ENCODE measurements at places on chromosomes 5 and 9. TPM values are rescaled to one million over a fixed set of nuclear protein-coding genes. Genes with fewer than 3 reads are reported as not detected.
A peak's percentile ranks its signal among the peaks of the same experiment; 100 is the strongest.

The GPSM1 gene
- 39.7 TPM for total RNA-seq

The CNTLN gene
- 10.1 TPM for total RNA-seq

The IRX2 gene
- 15.4 TPM for total RNA-seq

The TLE4 gene
- total RNA-seq, result 265 TPM

The LECT2 gene
- total RNA-seq, result not detected

The STPG3 gene
- total RNA-seq, result not detected

The NPR3 gene
- not detected for total RNA-seq

The COL23A1 gene
- not detected for total RNA-seq

The PCDH1 gene
- total RNA-seq, result 48.4 TPM

The TNFSF8 gene
- total RNA-seq, result not detected

- DNase-seq, result no peak
- no peaks in the 10 kb centered on the region for H3K36me3 ChIP-seq
- no peaks in the 10 kb centered on the region for H3K4me1 ChIP-seq
- H3K27ac ChIP-seq, result no peak overlapping the region
- H3K4me3 ChIP-seq, result no peak overlapping the region
- no peaks in the 10 kb centered on the region for H3K27me3 ChIP-seq
These were observed 28.6 kb upstream of the SELENOP start for GRCh38 chr5:42840269-42840668.

DNA sequence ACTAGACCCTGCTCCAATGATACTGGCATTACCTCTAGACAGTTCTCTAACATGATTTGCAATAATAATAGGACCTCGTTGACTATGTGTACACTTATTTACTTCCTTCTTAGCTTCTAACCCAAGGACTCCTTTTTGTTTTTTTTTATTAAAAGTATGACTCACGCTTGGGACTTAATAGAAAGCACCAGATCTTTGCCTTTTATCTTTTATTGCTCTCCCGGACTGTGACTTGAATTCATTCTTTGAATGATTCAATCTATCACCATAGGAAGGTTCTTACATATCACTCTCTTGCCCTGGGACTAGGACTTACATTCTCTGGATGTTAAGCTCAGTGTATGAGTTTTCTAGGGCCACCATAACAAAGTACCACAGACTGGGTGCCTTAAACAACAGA, 9.0 kb downstream of the C9 start:
- H3K4me3 ChIP-seq, result no peak overlapping the region
- DNase-seq, result no peak
- no peaks in the 10 kb centered on the region for H3K36me3 ChIP-seq
- no peaks in the 10 kb centered on the region for H3K27me3 ChIP-seq
- H3K4me1 ChIP-seq, result no peaks in the 10 kb centered on the region
- H3K27ac ChIP-seq, result no peak overlapping the region

- no peak overlapping the region for H3K4me3 ChIP-seq
- no peak overlapping the region for H3K27ac ChIP-seq
- H3K36me3 ChIP-seq, result no peaks in the 10 kb centered on the region
- DNase-seq, result no peak
These were observed 262.7 kb downstream of the YTHDC2 start for GRCh38 chr5:113776168-113776567.

- no peak for DNase-seq
- no peak overlapping the region for H3K27ac ChIP-seq
- no peak overlapping the region for H3K4me3 ChIP-seq
- no peaks in the 10 kb centered on the region for H3K27me3 ChIP-seq
- H3K36me3 ChIP-seq, result no peaks in the 10 kb centered on the region
These were observed 251.3 kb downstream of the GAS1 start for GRCh38 chr9:86695910-86696424.

- H3K4me1 ChIP-seq, result peaks cover 7% of the 10 kb centered on the region
- DNase-seq, result no peak
- H3K27me3 ChIP-seq, result no peaks in the 10 kb centered on the region
These were observed 223.2 kb downstream of the EPB41L4A start for GRCh38 chr5:112195924-112196323.

DNA sequence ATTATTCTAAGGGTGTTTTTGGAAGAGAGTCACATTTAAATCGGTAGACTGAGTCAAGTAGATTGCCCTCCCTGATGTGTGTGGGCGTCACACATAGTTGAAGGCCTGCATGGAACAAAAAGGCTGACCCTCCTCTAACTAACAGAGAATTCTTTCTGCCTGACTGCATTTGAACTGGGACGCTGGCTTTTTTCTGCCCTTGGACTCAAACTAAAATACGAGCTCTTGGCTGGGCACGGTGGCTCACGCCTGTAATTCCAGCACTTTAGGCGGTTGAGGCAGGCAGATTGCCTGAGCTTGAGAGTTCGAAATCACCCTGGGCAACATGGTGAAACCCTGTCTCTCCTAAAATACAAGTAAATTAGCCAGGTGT, 209.4 kb downstream of the MAN2A1 start:
- no peaks in the 10 kb centered on the region for H3K36me3 ChIP-seq
- no peak overlapping the region for H3K27ac ChIP-seq
- no peaks in the 10 kb centered on the region for H3K27me3 ChIP-seq
- no peaks in the 10 kb centered on the region for H3K4me1 ChIP-seq

GRCh38 chr5:142716963-142717362, 31.1 kb upstream of the FGF1 start:
- peak; percentile 79 for DNase-seq
- H3K27ac ChIP-seq, result no peak overlapping the region
- no peak overlapping the region for H3K4me3 ChIP-seq
- peaks cover 4% of the 10 kb centered on the region for H3K4me1 ChIP-seq

GRCh38 chr5:125140220-125140619, 393.8 kb upstream of the ZNF608 start:
- H3K27me3 ChIP-seq, result no peaks in the 10 kb centered on the region
- H3K27ac ChIP-seq, result no peak overlapping the region
- peaks cover 14% of the 10 kb centered on the region for H3K4me1 ChIP-seq
- no peak overlapping the region for H3K4me3 ChIP-seq
- H3K36me3 ChIP-seq, result no peaks in the 10 kb centered on the region

DNA sequence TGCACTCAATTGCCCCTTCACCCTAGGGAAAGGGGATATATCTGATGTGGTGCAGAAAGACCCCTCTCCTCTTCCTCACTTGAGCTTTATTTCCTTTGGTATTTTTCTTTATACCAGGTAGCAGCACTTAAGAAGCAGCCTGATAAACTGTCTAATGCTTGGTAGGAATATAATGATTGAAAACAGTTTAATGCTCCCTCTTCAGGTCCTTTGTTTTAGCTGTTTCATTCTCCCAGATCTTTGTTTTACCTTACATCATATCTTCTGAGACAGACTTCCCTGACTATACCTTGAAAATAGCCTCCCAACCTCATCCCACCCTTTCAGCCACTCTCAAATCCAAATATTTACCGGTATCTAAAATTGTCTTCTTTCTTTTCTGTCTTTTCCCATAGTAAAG, 87.9 kb downstream of the NUDT12 start:
- H3K27ac ChIP-seq, result no peak overlapping the region
- no peaks in the 10 kb centered on the region for H3K36me3 ChIP-seq
- H3K4me1 ChIP-seq, result no peaks in the 10 kb centered on the region
- H3K27me3 ChIP-seq, result no peaks in the 10 kb centered on the region

DNA sequence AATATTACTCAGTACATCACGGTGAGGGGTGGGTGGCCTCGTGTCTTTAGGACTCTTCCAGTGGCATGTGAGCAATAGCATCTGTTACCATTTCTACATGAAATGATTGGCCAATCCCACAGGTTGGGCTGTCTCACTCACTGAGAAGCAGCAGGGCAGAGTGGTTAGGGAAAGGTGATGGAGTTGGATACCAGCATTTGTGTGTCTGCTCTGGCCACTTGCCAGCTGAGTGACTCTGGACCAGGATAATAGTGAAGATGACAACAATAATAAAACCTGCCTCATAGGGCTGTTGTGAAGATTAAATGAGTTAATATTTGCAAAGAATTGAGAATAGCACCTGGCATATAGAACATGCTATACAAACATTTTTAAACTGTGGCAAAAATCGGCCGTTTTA, 42.0 kb downstream of the IQGAP2 start:
- DNase-seq, result no peak
- H3K27ac ChIP-seq, result no peak overlapping the region
- H3K36me3 ChIP-seq, result no peaks in the 10 kb centered on the region
- no peaks in the 10 kb centered on the region for H3K27me3 ChIP-seq

GRCh38 chr5:139524446-139524845, 36.7 kb upstream of the UBE2D2 start:
- no peak for DNase-seq
- H3K4me3 ChIP-seq, result no peak overlapping the region
- H3K4me1 ChIP-seq, result peaks cover 46% of the 10 kb centered on the region
- no peaks in the 10 kb centered on the region for H3K27me3 ChIP-seq

- H3K4me1 ChIP-seq, result peaks cover 14% of the 10 kb centered on the region
- H3K4me3 ChIP-seq, result no peak overlapping the region
- no peak for DNase-seq
These were observed 54.4 kb upstream of the RPL26L1 start for GRCh38 chr5:172904643-172905345.

GRCh38 chr9:133536536-133536935, 2.0 kb downstream of the ADAMTSL2 start:
- no peak overlapping the region for H3K4me3 ChIP-seq
- DNase-seq, result no peak
- H3K36me3 ChIP-seq, result no peaks in the 10 kb centered on the region
- H3K4me1 ChIP-seq, result peaks cover 21% of the 10 kb centered on the region

- no peak overlapping the region for H3K4me3 ChIP-seq
- no peaks in the 10 kb centered on the region for H3K27me3 ChIP-seq
- no peaks in the 10 kb centered on the region for H3K36me3 ChIP-seq
- H3K4me1 ChIP-seq, result peaks cover 25% of the 10 kb centered on the region
- peak overlapping the region; percentile 21 for H3K27ac ChIP-seq
These were observed 85.0 kb downstream of the ROR2 start for GRCh38 chr9:91865041-91865440.

- no peaks in the 10 kb centered on the region for H3K36me3 ChIP-seq
- no peaks in the 10 kb centered on the region for H3K4me1 ChIP-seq
- no peak for DNase-seq
- H3K4me3 ChIP-seq, result no peak overlapping the region
- H3K27ac ChIP-seq, result no peak overlapping the region
These were observed 27.6 kb downstream of the HNRNPH1 start for GRCh38 chr5:179595916-179596315.

Measured in neural progenitor cell (in vitro differentiated cells).